ENCODE measurements at places on chromosomes 2 and 18. TPM values are rescaled to one million over a fixed set of nuclear protein-coding genes. Genes with fewer than 3 reads are reported as not detected.

SERPINB4 gene
- not detected for total RNA-seq

KDM3A gene
- total RNA-seq: 63.8 TPM

DNA sequence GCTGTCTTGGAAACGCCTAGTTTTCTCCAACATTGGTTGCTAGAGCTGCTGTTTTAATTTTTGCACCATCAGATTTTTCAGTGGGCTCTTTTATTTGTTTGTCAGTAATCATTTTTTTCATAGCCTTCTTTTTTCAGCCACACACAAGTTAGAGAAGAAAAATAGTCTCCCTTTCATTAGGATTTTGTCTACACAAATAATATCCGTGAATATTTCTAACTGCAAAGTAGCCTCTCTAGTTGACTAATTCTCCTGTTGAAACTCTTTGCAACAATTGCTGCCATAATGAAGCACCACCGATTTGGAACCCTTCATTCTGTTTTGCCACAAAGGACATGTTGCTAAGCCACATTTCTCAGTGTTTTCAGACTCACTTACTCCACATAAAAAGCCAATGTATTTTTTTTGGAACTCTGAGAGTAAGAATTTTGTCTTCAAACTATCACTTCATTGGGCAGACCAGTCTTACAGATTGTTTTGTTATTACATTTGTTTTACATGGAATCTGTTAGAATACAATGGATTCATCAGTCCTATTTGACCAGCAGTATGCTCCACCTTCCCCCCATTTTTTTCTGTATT, 9.6 kb downstream of the KCNJ3 start:
- no peaks in the 10 kb centered on the region for H3K27me3 ChIP-seq
- DNase-seq: no peak
- H3K4me1 ChIP-seq: no peaks in the 10 kb centered on the region
- no peaks in the 10 kb centered on the region for H3K36me3 ChIP-seq
- no peak overlapping the region for H3K4me3 ChIP-seq

- no peak overlapping the region for H3K4me3 ChIP-seq
- peaks cover 17% of the 10 kb centered on the region for H3K4me1 ChIP-seq
- H3K36me3 ChIP-seq: no peaks in the 10 kb centered on the region
- DNase-seq: no peak
These were observed 160.4 kb downstream of the AGAP1 start for GRCh38 chr2:235654103-235654813.

TLX2 gene
- total RNA-seq: 0.96 TPM

TUBA3E gene
- total RNA-seq: not detected

DNA sequence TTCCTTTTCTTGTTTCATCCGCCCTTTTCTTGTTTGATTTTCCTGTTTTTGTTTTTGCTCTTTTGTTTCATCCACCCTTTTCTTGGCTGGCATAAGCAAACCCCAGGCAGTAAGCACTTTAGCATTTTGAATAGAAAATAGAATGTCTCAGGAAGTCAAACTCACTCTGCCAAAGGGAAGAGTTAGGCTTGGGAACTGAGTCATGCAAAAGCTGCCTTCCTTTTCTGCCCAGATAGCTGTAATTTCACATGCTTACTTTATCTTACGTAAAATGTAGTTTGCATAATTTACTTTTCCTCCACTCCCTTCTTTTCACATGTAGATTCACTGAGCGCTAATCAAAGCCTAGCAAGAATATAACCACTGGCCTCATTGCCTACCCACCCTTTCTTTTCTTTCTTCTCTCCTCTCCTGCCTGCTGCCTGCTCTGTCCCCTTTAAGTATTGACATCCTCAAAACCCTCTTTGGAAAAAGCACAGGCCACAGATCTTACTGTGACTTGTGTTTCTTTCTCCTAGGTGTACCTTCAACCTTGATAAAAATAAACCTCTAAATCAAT, 48.4 kb downstream of the CNGA3 start:
- no peaks in the 10 kb centered on the region for H3K4me1 ChIP-seq
- H3K27ac ChIP-seq: no peak overlapping the region
- no peaks in the 10 kb centered on the region for H3K36me3 ChIP-seq
- peaks cover 4% of the 10 kb centered on the region for H3K27me3 ChIP-seq

GRCh38 chr2:207939342-207940108, 85.8 kb downstream of the PLEKHM3 start:
- H3K36me3 ChIP-seq: no peaks in the 10 kb centered on the region
- peak; percentile 78 for DNase-seq
- H3K27me3 ChIP-seq: no peaks in the 10 kb centered on the region
- H3K4me3 ChIP-seq: no peak overlapping the region

GPBAR1 gene
- not detected for total RNA-seq

DNA sequence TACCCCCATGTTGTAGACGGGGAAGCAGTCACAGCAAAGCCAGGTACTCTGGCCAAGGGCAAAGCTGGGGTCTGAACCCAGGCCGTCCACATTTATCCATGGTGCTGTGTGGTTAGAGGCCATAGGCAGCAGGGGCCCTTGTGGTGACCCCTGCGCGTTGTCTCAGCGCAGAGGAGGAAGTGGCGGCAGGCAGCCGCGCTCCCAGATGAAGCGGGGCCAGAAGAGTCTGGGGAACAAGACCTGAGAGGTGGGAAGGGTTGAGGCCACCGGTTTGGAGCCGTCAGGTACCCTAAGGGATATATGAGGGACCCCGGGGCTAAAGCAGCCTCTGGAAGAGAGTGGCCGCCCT, 770 bp downstream of the ZNF396 start:
- peak overlapping the region; percentile 82 for H3K4me3 ChIP-seq
- no peak overlapping the region for H3K27ac ChIP-seq
- no peaks in the 10 kb centered on the region for H3K4me1 ChIP-seq
- peak; percentile 51 for DNase-seq

DNA sequence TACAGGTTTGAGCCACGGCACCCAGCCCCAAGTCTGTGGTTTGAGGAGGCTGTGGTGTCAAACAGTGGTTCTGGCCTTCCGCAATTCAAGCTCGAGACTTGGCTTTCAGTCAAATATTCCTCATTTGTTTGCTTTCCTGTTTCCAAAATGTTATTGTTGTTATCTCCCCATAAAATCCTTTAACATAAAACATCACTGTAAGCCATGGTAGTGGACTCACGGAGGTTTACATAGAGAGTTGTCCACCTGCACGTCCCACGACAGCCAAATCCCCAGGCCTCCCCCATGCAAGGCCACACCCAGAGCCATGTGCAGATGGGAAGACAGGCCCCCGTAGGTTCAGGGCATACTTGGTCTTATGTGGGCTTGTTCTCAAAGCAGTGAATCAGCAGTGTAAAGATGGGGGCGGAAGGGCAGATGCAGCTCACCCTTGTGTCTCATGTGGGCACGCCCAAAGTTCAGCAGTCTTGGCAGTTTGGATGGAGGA, 18.9 kb upstream of the ST3GAL5 start:
- H3K4me3 ChIP-seq: no peak overlapping the region
- no peaks in the 10 kb centered on the region for H3K36me3 ChIP-seq
- H3K27me3 ChIP-seq: no peaks in the 10 kb centered on the region
- DNase-seq: no peak

DPP10 gene
- total RNA-seq: 6.6 TPM

DNA sequence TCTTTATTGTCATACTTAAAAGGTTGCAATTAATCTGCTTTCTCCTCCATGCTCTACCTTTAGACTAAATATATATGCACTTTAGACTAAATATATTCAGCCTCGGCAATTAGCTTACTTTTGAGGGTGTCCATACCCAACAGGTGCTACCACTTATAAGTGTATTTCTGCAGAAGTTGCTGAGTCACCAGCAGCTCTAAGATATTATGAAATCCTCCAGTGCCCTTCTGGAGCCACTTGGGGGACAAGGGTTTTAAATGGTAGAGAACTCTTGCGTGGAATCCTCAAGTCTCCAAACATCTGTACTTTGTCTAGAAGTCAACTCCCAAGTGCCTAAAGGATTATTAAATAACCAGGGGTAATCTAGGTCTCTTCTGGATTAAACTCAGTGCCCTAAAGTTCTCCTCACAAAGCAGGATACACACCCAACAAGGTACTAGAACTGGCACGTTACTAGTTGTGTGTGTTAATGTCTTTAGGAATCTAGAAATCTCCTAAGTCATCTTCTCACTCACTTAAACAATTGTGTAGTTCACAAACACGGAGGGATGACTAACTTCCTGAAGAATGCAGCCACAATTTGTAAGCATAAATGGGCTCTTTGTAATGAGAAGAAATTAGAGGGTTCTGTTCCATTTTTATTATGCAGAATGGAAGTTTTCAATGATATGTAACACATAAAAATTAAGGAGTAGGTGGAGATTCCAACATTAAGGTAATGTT, 159.7 kb downstream of the CD226 start:
- DNase-seq: no peak
- no peaks in the 10 kb centered on the region for H3K4me1 ChIP-seq
- H3K27me3 ChIP-seq: no peaks in the 10 kb centered on the region
- H3K36me3 ChIP-seq: no peaks in the 10 kb centered on the region
- no peak overlapping the region for H3K4me3 ChIP-seq

DNA sequence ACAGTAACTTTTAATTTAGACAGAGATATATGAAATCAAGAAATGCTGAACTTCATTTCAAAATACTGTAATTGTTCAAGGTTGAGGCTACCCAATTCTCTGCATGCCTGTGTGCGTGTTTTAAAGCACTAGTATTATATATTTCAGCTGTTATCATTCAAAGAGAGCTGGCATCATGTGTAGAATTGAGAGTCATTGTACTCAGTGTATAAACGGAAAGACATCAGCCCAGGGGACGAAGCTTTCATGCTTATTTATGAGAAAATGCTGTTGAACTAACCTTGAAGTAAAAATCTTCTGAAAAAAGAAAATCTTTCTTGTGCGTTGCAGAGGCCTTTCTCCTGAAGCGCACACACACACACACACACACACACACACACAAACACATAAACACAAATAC, 48.4 kb downstream of the MYCN start:
- H3K4me1 ChIP-seq: no peaks in the 10 kb centered on the region
- no peaks in the 10 kb centered on the region for H3K36me3 ChIP-seq
- DNase-seq: no peak
- no peak overlapping the region for H3K4me3 ChIP-seq

TCF23 gene
- total RNA-seq: not detected

RAMP1 gene
- total RNA-seq: 47.5 TPM

- H3K27me3 ChIP-seq: no peaks in the 10 kb centered on the region
- H3K36me3 ChIP-seq: no peaks in the 10 kb centered on the region
- no peak overlapping the region for H3K27ac ChIP-seq
- H3K4me3 ChIP-seq: no peak overlapping the region
- peaks cover 13% of the 10 kb centered on the region for H3K4me1 ChIP-seq
These were observed 4.6 kb downstream of the TBC1D8 start for GRCh38 chr2:101146535-101146934.

DNA sequence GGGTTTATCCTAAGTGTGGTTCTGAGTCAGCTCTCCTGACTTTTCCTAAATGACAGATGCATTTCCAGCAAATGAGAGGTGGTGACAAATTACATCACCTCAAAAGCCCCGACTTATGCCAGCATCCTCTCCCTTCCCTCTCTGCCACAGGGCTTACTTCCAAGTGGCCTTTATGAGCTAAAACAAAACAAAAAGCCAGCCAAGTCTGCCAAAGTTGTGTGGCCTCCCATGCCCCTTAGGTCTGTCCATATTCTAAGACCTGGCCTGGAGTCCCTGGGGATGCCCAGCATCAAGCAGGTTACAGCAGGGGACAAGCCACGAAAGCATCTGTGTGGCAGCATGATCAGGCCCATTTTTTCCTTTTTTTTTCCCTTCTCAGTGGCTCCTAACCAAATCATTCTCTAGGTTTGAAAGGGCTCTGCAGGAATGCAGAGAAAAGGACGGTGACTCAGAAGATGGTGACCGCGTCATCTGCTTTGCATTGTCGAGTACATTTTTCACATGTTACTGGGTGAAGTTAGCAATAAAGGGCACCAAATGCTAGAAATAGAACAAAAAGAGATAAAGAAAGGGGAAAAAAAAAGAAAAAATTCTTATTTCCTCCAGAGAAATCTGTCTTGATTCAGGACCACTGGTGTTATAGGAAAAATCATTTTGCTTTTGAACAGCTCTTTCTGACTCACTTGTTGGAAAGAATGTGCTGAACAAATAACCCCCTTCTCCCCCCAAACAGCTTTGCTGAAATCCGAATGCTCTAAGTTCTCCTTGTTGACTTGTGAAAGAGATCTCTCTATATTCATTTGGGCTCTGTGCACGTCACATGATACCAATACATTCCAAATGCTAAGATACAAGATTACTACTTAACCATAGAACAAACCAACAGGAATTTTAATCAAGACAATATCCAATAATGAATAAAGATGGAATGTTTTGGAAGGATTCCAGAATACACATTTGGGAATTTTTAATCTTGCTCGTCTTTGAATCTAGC, 178.7 kb downstream of the EN1 start:
- no peaks in the 10 kb centered on the region for H3K4me1 ChIP-seq
- no peak overlapping the region for H3K4me3 ChIP-seq
- no peaks in the 10 kb centered on the region for H3K27me3 ChIP-seq
- H3K36me3 ChIP-seq: no peaks in the 10 kb centered on the region

- H3K4me1 ChIP-seq: peaks cover 73% of the 10 kb centered on the region
- H3K36me3 ChIP-seq: no peaks in the 10 kb centered on the region
- DNase-seq: no peak
- no peak overlapping the region for H3K27ac ChIP-seq
- H3K27me3 ChIP-seq: peaks cover 100% of the 10 kb centered on the region
These were observed 3.7 kb upstream of the SIX3 start for GRCh38 chr2:44937688-44938240.

GBX2 gene
- total RNA-seq: not detected

- DNase-seq: peak; percentile 69
- H3K4me1 ChIP-seq: peaks cover 11% of the 10 kb centered on the region
- H3K36me3 ChIP-seq: no peaks in the 10 kb centered on the region
These were observed 72.4 kb downstream of the MYCN start for GRCh38 chr2:16012626-16013358.

C2orf80 gene
- not detected for total RNA-seq

DNA sequence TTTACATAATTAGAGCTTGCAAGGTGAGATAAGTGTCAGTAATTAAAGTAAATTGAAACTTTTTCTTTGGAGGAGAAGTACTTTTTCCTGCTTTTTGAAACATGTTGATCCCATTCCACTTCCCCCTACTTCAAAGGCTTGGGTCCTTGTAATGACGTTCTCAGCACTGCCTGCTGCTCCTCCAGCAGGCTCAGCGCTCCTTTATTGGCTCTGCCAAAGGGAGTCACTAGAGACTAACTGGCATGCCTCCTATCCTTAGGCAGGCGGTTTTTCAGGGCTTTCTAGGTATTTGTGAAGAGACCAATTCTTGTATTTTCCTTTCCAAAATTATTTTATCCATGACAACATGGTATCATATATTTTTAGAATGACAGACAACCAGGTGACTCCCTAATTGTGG, 43.9 kb upstream of the ACADL start:
- no peaks in the 10 kb centered on the region for H3K27me3 ChIP-seq
- no peaks in the 10 kb centered on the region for H3K4me1 ChIP-seq
- DNase-seq: no peak
- no peak overlapping the region for H3K27ac ChIP-seq
- no peak overlapping the region for H3K4me3 ChIP-seq
- no peaks in the 10 kb centered on the region for H3K36me3 ChIP-seq

DNA sequence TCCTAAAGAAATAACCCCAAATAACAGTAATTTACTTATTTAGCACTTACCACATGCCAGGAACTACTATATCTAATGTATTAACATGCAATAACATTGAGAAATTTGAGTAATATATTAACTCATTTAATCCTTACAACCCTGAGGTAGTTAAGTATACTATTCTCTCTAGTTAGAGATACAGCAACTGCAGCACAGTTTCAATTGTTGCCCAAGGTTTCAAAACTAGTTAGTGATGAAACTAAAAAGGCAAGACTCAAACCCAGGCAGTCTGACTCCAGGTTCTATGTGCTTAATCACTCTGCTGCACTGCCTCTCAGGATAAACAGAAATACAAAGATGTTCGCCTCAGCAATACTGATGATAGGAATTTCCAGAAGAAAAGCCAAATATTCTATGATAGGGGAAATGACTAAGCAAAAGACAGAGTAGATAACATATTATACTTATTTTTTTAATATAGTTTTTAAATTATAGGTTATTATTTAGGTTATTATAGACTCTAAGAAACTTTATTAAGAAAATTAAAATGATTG, 88.0 kb downstream of the SS18 start:
- DNase-seq: no peak
- H3K27me3 ChIP-seq: no peaks in the 10 kb centered on the region
- no peak overlapping the region for H3K27ac ChIP-seq
- no peaks in the 10 kb centered on the region for H3K4me1 ChIP-seq

CHRNG gene
- total RNA-seq: not detected

Data from transverse colon (tissue), 4 donors.